ENCODE measurements at places on chromosomes 2 and 18. TPM values are rescaled to one million over a fixed set of nuclear protein-coding genes. Genes with fewer than 3 reads are reported as not detected.

The SERPINB12 gene
- not detected for polyA plus RNA-seq

The CRIM1 gene
- 7.6 TPM for polyA plus RNA-seq

The SLC16A14 gene
- polyA plus RNA-seq, result 12.1 TPM

The LOXHD1 gene
- 0.13 TPM for polyA plus RNA-seq

The ZSWIM2 gene
- polyA plus RNA-seq, result not detected

The MBOAT2 gene
- 3.7 TPM for polyA plus RNA-seq

DNA sequence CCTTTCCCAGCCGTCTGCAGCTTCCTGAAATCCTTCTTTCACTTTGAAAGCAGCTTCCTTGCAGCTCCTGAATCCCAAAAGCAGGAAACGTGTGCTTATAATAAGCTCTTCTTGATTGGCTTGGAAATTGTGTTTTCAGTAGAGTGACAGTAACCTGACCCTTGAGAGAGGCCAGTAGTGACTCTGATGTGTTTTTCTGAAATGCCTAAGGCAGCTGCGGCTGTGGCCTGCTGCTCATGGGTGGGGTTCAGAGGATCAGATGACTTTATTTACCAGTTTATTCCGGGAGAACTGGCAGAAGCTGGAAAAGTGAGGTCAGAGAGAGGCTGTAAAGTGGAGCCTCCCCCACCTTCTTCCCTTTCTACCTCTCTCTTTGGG, 31.9 kb upstream of the RPIA start:
- no peak for DNase-seq
- no peak overlapping the region for H3K4me3 ChIP-seq

DNA sequence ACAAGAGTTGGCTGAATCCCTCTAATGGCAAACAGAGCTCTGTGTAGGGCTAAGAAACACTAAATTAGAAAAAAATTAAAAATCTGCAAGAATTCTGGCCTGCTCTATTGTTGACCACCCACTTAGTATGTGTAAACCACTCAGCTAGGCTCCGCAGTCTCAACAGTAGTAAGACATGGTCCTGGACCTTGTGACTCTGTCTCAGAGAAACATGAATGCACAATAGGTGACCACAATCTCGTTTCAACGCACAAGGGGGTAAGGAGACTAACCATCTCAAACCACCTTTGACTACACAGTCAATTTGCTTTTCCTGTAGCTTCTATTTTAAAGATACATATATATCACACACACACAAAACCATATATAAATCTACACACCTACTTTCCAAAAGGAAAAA, 16.5 kb downstream of the SEPTIN10 start:
- no peak overlapping the region for H3K4me3 ChIP-seq
- H3K27me3 ChIP-seq, result no peaks in the 10 kb centered on the region
- no peaks in the 10 kb centered on the region for H3K4me1 ChIP-seq
- DNase-seq, result no peak

DNA sequence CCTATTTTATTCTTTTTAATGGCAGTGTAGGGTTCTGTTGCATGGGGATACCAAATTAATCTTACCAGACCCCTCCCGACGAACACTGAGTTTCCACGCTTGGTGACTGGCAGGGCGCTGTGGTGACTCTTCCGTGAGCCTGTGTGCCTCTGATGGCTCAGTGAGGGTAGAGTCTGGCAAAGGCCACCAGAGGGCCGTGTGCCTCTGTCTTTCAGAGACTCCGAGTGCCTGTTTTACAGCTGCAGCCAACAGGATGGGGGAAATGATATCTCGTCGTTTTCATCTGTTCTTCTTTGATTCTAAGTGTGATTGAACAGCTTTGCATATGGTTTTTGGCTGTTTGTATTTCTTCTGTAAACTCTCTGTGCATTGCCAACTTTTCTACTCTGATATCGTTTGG, 99.8 kb downstream of the ZNF236 start:
- no peak overlapping the region for H3K4me3 ChIP-seq
- DNase-seq, result peak; percentile 54
- no peaks in the 10 kb centered on the region for H3K4me1 ChIP-seq
- H3K27ac ChIP-seq, result no peak overlapping the region
- H3K36me3 ChIP-seq, result peaks cover 44% of the 10 kb centered on the region

DNA sequence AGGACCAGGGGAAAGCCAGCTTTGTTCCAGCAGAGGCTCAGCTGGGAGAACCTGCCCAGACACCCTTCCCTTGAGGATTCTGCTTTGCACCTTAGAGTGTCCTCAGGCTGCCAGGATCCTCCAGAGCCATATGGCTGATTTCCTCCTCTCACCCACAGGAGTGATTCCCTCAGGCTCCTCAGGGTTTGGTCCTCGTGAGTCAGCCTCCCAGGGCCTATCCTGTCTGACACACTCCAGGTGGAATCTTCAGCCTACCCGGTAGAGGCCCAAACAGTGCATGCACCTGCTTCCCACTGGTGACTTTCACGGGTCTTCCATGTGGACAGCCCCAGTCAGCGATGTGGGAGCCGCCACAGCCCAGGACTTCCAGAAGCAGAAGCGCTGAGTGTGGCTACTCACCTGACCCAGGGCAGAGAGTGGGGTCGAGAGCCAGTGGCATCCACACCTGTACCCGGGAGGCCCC, 73.3 kb downstream of the TFCP2L1 start:
- DNase-seq, result no peak
- no peak overlapping the region for H3K4me3 ChIP-seq
- no peaks in the 10 kb centered on the region for H3K27me3 ChIP-seq
- no peaks in the 10 kb centered on the region for H3K4me1 ChIP-seq

DNA sequence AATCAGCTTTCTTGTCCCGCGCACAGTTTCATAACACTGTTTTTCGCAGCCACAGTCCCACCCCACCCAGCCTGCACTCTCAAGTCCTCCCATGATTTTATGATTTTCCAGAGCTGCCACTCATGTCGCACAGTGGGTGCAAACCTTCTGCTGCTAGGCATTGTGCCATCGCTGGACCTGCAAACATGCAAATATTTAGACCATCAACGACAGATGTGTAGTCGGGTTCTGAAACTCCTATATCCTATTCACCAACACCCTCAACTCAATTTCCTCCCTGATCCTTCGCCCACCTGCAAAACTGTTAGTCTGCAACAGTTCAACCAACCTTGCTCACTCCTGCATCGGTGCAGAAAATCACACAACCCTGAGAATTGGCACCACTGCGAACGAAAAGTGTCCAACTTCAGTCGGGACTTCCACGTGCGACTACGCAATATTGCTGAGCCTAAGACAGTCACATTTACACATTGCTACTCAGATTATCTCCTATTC, 871 bp upstream of the ALS2 start:
- H3K27me3 ChIP-seq, result no peaks in the 10 kb centered on the region
- H3K36me3 ChIP-seq, result no peaks in the 10 kb centered on the region
- DNase-seq, result peak; percentile 17
- peak overlapping the region; percentile 61 for H3K4me3 ChIP-seq

All from adrenal gland (tissue), 19 donors.